ENCODE measurements at places on chromosomes 3 and 15. TPM values are rescaled to one million over a fixed set of nuclear protein-coding genes. Genes with fewer than 3 reads are reported as not detected.

THRB gene
- total RNA-seq, result not detected

CYP1A2 gene
- not detected for total RNA-seq

SSUH2 gene
- total RNA-seq, result 0.12 TPM

TMEM207 gene
- total RNA-seq, result not detected

DPPA2 gene
- not detected for total RNA-seq

SLC25A36 gene
- total RNA-seq, result 50.1 TPM

GOLGA6L7 gene
- total RNA-seq, result not detected

EFHB gene
- 0.55 TPM for total RNA-seq

SCN11A gene
- 0.05 TPM for total RNA-seq

PLIN1 gene
- total RNA-seq, result 0.30 TPM

SLC28A2 gene
- not detected for total RNA-seq

GASK1A gene
- not detected for total RNA-seq

EIF2A gene
- 133 TPM for total RNA-seq

MKRN3 gene
- 3.2 TPM for total RNA-seq

CNTN4 gene
- total RNA-seq, result not detected

TRPM7 gene
- 32.7 TPM for total RNA-seq

GOLGA8G gene
- total RNA-seq, result not detected

CCNB2 gene
- 98.2 TPM for total RNA-seq

SLC2A2 gene
- total RNA-seq, result not detected

ROPN1 gene
- total RNA-seq, result not detected

CCRL2 gene
- total RNA-seq, result 0.81 TPM

GOLGA8R gene
- 1.6 TPM for total RNA-seq

C3orf85 gene
- not detected for total RNA-seq

STRC gene
- total RNA-seq, result 0.77 TPM

LAMB2 gene
- total RNA-seq, result not detected

MINAR1 gene
- 0.22 TPM for total RNA-seq

RNF123 gene
- total RNA-seq, result 20.3 TPM

APEH gene
- total RNA-seq, result 122 TPM

UPK1B gene
- not detected for total RNA-seq

Measured in activated naive CD4-positive, alpha-beta T cell treated with anti-CD3 and anti-CD28 coated beads for 36 hours (primary cell).